COR-L47 (cell line): ENCODE measurements at places on chromosomes 3 and 15.

- DNase-seq: peak; percentile 17
Measured at GRCh38 chr3:133188996-133189395, 150.8 kb downstream of the TMEM108 start.

DNA sequence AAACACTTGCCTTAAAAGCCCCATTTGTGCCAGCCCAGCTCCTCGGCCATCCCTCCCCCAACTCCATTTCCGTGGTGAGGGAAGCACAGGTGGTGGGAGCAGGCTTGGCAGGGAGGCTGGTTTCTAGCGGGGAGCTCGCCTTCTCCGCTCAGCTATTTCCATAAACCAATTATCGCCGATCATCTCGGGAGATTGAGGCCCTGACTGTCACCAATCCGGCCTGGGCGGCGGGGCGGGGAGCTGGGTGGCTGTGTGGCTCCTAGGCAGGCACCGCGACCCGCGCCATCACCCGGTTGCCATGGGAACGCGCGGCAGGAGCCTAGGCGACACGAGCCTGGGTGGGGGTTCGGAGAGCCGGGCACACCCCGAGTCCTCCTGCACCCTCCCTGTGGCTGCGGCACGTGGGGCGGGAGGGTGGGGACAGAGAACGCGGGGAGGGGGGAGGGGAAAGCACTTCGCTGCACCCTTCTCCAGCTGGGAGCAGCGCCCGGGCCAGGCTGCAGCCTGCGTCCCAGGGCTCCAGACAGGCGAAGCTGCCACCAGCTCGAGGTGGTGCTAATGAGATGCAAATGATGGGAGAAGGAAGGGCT, 9.3 kb downstream of the CCDC33 start:
- DNase-seq: peak; percentile 98

- DNase-seq: no peak
Measured at GRCh38 chr3:128550113-128550440, 57.1 kb upstream of the GATA2 start.

GRCh38 chr15:68552344-68552743, 26.4 kb upstream of the CORO2B start:
- DNase-seq: no peak

- peak; percentile 38 for DNase-seq
Measured at GRCh38 chr15:42549032-42549491, 424 bp downstream of the HAUS2 start.

- no peak for DNase-seq
Measured at GRCh38 chr3:58334013-58334321, 1.3 kb downstream of the PXK start.

DNA sequence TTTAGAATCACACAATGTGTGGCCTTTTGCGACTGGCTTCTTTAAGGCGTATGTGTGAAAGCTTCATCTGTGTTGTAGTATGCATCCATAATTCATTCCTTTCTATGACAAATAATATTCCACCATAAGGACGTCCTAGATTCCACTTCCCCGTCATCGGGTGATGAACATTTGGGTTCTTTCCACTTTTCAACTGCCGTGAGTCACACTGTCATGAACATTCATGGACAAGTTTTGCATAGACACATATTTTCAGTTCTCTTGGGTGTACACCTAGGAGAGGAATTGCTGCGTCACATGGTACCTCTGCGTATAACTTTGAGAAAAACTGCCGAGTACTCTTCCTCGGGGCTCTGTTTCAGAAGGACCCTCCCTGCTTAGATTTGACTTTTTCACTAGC, 97.3 kb downstream of the TOP2B start:
- DNase-seq: no peak

- no peak for DNase-seq
Measured at GRCh38 chr15:100803171-100803440, 76.5 kb upstream of the ALDH1A3 start.

DNA sequence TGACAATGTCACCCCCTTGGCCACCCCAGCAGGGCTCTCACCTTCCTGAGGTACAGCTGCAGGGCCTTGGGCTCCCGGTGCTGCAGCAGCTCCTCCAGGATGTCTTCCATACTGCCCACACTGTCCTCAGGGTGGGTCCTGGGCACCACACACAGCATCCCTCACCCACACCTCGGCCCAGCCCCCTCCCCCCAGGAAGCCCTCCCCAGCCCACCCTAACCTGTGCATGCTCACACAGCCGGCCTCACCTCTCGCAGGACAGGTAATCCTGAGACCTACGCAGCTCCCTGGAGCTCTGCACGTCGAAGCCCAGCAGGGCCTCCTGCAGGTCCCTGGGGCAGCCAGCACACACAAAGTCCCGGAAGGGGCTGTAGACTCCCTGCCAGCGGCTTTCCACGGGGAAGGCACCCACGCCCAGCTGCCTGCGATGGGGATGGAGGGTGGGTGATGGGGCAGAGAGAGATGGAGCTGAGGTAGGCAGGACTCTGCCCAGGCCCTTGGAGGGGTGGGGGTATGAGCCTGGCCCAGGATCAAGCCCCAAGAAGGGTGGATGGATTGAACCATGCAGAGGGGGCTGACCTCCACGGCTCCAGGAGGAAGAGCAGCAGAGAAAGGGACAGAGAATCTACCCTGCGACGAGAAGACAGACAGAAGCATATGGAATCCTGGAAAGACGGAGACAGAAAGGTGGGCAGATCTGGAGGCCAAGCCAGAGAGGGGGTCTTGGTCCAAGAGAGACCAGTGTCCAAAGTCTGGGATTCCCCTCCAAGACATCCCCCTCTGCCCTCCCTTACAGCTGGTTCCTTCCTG, 16.7 kb downstream of the ALS2CL start:
- no peak for DNase-seq

DNA sequence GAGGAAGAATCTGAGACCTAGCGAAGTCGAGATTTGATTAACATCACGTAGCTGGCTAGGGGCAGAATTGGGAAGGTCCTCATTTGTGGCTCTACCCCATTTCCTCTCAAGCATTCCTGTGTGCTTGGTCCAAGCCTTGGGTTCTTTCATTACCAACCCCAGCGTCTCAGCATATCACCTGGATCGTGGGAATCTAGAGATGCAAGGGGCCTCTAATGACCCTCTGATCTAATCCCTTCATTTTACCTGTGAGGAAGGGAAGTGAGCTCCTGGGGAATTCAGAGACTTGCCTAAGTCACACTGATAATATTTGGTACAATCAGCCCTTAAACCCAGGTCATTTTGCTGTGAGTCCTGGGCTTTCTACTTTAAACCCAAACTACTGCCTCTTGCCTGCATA, 2.0 kb downstream of the GPR87 start:
- DNase-seq: no peak

DNA sequence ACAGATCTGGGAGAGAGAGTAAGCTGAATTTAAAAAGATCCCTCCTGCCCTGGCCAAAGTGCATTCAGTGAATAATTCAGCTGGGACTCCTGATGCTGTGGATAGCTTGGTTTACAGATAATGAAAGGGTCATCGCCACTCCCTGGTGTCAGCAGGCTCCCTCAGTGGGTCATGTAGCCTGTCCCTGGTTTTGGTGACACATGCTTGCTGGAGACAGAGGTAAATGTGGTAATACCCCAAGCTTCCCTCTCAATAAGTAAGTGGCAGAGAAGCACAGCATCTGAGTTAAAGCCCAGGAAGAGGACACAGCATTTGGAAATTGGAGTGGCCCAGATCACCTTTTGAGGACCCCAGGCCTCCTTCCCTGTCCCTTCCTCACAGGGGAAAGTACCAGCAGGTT, 1.8 kb downstream of the TMEM115 start:
- no peak for DNase-seq

DNA sequence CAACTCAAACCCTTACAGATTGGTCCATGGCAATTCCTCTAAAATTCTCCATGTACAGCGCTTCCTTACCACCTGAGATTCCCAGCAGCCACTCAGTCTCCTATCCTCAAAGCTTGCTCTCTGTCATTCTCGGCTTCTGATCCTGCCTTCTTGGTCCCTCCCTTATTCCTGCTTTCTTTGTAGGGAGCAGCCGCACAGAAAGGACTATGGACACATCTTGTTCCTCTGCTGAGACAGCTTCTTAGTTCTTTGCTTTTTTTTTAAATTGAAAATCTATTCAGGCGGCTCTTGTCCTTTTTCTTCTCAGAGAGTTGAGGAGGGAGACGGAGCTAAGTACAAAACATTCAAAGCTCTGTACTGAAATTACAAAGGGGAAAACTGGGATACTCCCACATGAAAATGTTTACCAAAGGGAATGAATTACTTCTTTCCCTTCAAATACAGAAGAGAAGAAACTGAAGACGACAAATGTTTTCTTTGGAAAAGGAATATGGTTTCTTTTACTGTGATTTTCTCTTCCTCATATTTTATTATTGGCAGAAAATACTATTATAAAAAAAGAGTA, 285.1 kb downstream of the IL20RB start:
- no peak for DNase-seq

GRCh38 chr3:158649791-158650190, 5.5 kb downstream of the GFM1 start:
- DNase-seq: no peak

DNA sequence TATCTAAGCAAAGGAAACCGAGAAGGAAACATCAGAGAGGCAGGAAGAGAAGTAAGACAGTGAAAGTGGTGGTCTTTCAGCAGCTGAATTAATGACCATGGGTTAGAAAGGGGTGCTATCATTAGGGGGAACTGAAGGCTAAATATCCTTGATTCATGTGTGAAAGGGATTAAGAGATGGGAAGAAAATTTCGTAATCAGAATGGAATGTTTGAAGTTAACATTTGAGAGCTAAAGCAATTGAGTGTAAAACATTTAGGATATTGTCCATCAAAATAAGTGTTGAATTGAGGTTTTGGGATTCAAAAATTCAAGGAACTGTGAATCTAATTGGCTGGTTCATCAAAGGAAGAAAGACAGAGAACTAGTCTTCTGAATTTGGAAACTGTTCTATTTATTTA, 4.1 kb upstream of the ECT2 start:
- DNase-seq: no peak

GRCh38 chr15:86164232-86164898, 84.7 kb downstream of the AGBL1 start:
- no peak for DNase-seq

DNA sequence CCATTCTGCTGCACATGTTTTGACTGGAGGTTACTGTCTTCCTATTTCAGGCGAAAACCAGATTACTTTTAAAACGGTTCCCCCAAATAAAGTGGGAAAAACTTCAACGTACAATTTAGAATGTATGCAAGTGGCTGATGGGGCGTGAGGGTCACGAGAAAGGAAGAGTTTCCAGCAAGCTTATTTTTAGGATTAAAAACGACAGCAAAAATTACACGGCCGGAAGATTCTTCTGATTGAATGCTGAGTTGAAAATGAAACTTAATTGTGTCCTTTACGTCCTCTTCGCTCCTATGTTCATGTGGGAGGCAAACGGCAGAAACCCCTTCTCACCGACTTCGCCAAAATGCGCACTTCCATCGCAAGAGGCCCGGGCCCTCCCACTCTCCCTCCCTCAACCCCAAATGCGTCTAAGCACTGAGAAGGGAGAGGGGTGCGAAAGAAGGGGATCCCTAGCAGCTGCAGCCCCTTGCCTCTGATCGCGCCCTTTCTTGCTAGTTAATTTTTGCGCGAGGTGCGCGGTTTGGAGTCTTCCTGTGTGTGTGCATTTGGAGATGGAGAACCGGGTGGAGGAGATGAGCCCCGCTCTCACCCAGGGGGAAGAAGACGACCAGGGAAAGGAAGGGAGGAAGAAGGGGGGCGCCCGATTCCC, 656 bp downstream of the CD47 start:
- DNase-seq: peak; percentile 63
